ENCODE measurements at places on chromosomes 6 and 20.
A peak's percentile ranks its signal among the peaks of the same experiment; 100 is the strongest.

GRCh38 chr6:26329763-26330511 lies 35.1 kb upstream of the BTN3A2 start:
- DNase-seq: peak; percentile 46

DNA sequence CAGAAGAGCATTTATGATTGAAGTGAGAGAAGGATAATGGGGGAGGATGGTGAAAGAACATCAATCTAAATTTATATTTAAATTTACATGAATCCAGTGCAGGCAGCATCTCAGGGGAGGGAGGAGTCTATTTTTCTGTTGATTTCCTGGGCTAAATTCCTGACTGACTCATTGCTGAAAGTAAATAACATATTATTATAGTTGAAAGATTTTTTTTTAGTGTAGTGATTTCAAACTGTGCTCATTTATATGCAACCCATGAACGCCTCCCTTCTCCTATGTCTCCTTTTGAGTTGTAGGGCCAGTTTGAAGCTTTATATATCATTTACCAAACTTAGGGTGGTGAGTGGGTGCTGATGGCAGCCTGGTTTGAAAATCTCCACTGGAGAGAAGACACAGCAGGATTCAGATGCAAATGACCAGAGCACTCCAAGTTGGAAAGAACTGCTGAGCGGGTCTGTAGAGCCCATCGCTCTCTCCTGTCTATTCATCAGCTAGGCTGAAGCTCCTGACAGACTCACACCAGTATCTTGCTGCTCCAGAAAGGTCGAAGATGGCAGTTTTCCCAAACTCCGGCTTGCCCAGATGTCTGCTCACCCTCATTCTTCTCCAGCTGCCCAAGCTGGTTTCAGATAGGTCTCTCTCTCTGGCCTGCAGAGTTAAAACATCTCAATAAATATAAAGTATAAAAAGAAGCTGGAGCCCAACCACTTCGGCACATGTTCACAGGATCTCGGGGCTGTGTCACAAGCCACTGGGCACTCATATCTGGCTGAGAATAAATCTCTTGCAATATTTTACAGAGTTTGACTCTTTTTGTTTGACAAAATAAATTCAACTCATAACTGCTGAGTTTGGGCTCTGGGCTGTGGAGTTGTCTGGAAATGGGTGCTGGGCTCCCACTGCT lies 18.3 kb downstream of the BTN2A1 start:
- DNase-seq: no peak

- no peak for DNase-seq
These were observed 4.4 kb downstream of the PNRC1 start for GRCh38 chr6:89084954-89085353.

- DNase-seq: no peak
These were observed 30.0 kb downstream of the CDKAL1 start for GRCh38 chr6:20564269-20564668.

DNA sequence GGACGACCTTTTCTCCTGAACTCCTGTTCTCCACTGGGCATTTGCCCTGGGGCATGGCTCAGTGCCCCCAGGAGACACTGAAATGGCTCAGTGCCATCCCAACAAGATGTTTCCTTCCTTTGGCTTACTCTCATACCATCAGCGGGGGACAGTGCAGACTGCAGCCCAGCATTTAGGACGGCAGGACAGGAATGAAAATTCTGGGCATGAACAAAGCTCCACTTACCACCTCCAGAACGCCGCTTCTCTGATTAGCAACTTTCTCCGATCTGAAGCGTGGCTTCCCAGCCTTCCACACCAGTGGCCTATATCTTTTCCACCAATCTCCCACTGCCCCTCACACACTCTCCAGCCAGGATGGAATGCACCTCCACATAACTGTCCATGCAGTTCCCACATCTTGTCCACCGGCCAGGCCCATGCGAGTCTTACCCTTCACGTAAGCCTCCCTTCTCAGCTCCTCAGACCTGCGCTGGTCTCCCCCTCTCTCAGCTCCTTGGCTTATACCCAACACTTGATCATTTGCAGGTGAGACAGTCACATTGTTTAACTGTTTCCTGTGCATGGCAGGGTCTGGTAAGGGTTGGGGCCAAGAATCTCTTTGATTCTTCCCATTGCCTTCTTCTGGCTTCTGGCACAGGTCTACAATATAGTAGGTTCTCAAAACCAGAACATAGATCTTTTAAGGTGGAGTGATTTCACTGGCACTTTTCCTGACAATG lies 114.5 kb downstream of the FYN start:
- no peak for DNase-seq

DNA sequence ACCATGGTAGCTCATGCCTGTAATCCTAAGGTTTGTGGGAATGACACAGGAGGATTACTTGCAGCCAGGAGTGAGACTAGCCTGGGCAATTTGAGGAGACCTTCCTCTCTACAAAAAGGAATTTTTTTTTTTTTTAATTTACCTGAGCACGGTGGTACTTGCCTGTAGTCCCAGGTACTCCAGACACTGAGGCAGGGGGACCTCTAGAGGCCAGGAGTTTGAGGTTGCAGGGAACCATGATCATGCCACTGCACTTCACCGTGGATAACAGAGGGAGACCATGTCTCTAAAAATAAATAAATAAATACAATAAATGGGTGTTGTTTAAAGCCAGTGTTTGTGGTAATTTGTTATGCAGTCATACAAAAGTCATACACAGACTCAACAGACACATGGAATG lies 2.4 kb upstream of the HLA-F start:
- no peak for DNase-seq

DNA sequence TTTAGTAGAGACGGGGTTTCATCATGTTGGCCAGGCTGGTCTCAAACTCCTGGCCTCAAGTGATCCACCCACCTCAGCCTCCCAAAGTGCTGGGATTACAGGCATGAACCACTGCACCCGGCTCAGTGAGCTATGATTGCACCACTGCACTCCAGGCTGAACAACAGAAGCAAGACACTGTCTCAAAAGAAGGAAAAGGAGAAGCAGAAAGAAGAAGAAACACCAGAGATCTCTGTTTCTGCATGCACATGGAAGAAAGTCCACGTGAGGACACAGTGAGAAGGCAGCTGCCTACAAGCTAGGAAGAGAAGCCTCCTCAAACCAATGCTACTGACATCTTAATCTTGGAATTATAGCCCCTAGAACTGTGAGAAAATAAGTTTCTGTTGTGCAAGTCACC lies 16.0 kb downstream of the ECT2L start:
- no peak for DNase-seq

GRCh38 chr6:7668936-7669335 lies 57.0 kb upstream of the BMP6 start:
- no peak for DNase-seq

GRCh38 chr6:14077193-14077867 lies 40.2 kb upstream of the CD83 start:
- no peak for DNase-seq

- no peak for DNase-seq
These were observed 13.1 kb downstream of the METTL24 start for GRCh38 chr6:110345025-110345424.

GRCh38 chr6:14516956-14517355 lies 399.4 kb downstream of the CD83 start:
- no peak for DNase-seq

DNA sequence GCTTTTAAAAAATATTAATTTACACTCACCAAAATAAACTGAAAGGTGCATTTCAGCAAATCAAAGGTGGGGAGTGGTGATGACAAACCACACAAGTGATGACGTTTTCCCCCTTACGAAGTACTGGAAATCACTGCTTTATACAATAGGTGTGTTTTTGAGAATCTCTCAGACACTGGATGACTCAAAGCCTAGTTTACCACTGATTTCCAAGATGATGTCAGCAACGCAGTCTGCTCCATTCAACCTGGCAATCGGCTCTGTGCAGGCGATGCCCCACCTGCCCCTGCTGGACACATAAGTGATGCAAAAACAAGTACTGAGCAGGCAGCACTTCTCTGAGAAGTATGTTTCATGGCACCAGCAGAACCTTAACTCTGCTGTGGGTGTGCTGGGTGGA lies 114.4 kb downstream of the SOD2 start:
- DNase-seq: no peak

GRCh38 chr20:31572042-31572700 lies 32.9 kb upstream of the ID1 start:
- no peak for DNase-seq

- no peak for DNase-seq
These were observed 23.2 kb upstream of the FAM50B start for GRCh38 chr6:3825851-3826581.

DNA sequence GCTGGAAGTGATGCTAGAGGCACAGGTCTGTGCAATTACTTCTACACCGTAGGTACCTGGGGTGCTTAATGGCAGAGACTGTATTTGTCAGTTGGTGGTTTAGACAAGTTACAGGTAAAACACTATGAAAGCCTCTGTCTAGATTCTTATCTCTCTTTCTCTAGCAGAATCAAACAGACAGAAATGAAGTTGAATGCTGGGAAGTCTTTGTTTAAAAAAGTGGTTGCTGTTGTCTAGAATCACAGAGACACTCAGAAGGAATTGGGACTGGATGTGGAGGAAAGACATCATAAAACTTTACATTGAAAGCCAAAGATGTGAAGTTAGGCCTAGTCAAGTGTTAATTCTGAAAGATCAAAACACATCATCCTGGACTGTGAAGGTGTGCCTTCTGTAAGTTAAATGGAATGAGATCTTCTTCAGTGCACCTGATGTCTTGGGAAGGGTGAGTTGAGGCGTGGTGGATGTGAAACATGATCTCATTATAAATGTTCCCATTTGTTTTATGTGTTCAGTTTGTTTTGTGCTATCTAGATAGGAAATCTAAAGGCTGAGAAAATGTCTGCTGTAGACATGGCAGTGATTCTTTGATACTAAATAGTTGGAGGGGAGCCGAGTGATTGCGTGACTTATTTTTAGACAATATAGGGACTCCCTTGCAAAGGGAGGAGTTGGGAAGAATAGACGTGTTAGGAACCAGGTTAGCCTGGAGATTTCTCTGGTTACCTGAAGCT lies 290.2 kb downstream of the SOX4 start:
- no peak for DNase-seq

- DNase-seq: no peak
These were observed 650.6 kb upstream of the ARID1B start for GRCh38 chr6:156126535-156126934.

GRCh38 chr20:33650753-33651561 lies 11.2 kb upstream of the C20orf144 start:
- DNase-seq: no peak

DNA sequence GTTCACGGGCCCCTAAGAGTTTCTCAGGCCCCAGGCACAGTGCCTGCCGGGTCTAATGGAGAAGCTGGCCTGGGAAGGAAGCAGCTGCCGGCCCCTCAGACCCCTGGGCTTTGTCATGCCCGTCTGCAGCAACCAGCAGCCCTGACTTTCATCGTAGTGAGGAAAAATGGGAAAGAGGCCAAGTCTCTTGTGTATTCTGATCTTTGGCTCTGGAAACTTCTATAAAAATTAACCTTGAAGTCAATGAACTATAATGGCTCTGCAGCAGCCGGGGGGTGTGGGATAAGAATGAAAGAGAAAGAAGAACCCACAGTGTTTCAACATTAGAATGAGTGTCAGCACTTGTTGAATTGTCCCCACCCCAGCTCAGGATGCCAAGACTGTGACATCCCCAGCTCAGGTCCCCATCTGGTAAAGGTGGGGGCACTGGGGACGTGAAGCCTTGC lies 12.9 kb downstream of the TGM2 start:
- DNase-seq: no peak

- DNase-seq: no peak
These were observed 151.0 kb downstream of the CLIC5 start for GRCh38 chr6:45864651-45865050.

GRCh38 chr20:32612351-32613191 lies 27.4 kb upstream of the NOL4L start:
- DNase-seq: no peak

DNA sequence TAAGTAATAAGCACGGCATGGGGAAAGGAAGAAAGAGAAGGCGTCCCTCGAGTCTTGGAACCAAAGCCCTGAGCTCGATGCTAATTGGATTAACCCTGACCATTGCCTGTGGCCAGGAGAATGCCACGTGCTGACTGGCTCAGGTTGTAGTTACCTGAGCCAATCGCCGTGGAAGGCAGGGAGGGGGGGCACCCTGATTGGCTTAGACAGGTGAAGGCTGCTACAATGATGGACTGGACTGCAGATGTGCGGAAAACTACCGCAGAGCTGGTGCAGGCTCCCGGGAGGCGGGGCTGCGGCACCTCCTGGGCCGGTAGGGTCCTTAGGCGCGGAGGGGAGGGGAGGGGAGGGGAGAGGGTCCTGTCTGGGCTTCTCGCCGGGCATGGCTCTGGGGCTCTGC lies 121.3 kb downstream of the TFAP2C start:
- DNase-seq: no peak

DNA sequence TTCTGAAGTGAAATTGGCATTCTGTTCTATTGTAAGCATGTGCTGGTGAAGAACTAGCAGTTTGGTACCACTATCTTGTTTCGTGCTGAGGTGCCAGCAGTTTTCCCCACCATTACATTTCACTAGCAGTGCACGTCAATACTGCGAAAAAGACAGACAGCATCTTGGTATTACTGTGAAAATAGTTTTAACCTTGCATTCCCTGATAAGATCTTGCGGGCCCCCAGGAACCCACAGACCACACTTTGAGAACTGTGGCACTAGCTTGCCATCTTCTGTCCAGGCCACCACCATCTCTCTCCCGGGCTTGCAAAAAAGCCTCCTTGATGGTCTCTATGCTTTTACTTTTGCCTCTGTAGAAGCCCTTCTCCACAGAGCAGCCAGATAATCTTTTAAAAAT lies 185.7 kb downstream of the BACH2 start:
- DNase-seq: peak; percentile 55

DNA sequence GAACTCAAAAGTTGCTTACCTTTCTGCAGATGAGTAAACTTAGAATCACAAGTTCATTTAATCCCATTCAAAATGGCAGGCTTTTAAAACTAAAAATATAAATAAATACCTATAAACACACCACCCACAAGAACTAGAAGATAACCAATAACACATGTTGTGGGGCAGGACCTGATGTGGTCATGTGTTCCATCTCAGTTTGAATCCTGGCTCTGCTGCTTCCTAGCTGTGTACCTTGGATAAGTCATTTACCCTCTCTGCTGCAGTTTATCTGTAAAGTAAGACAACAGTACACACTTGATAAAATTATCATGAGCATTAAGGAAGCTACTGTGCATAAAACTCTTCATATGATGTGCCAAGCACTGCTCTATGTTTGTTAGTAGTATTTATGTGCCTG lies 22.0 kb downstream of the TRIM27 start:
- no peak for DNase-seq

GRCh38 chr20:21361266-21361665 lies 36.1 kb downstream of the NKX2-4 start:
- no peak for DNase-seq

GRCh38 chr6:5326022-5326641 lies 64.8 kb downstream of the FARS2 start:
- DNase-seq: no peak

GRCh38 chr20:34110025-34110744 lies 1.9 kb downstream of the EIF2S2 start:
- no peak for DNase-seq

DNA sequence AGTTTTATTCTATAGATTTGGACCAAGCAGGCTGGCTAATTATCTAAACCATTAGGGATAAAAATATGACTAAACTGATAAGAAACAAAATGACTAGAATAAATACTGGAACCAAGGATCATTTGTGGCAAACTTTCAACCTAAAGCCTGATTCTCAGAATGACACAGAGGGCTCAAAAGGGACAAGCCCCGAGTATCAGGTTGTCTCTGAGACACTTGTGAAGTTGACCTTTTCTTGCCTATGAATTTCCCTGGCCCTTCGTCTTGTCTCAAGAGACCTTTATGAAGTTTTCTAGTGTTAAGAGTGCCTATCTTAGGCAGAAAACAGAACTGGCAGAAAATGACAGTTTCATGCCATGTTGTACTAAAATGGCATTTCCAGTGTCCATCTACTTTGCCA lies 68.3 kb downstream of the IMPG1 start:
- no peak for DNase-seq

All from stimulated activated CD8-positive, alpha-beta memory T cell treated with anti-CD3 and anti-CD28 coated beads, Interleukin-4, amount 100 ng/mL, for 24 hours (primary cell).